ENCODE measurements at places on chromosomes 7 and 10.

- DNase-seq, result no peak
These were observed 172.3 kb upstream of the PPP2R2D start for GRCh38 chr10:131728286-131729228.

- no peak for DNase-seq
These were observed 691.8 kb downstream of the NXPH1 start for GRCh38 chr7:9125246-9125645.

DNA sequence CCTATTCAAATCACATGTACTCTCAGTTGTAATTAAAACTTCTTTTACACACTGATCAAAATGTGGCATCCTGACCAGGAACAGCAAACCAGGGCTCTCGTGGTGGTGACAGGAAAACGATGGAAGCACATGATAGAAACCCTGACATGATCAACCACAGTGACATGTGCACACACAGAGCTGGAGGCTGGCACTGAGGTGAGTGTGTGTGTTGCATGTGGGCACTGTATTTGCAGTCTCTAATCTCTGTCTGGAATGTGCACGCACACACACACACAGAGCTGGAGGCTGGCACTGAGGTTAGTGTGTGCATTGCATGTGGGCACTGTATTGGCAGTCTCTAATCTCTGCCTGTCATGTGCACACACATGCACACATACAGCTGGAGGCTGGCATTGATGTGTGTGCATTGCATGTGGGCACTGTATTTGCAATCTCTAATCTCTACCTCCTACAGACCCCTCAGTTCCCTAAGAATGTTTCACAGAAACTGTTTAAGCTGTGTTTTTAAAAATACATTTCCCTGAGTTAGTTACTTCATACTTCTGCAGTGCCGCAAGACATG is 406.9 kb downstream of the SFMBT2 start:
- no peak for DNase-seq

DNA sequence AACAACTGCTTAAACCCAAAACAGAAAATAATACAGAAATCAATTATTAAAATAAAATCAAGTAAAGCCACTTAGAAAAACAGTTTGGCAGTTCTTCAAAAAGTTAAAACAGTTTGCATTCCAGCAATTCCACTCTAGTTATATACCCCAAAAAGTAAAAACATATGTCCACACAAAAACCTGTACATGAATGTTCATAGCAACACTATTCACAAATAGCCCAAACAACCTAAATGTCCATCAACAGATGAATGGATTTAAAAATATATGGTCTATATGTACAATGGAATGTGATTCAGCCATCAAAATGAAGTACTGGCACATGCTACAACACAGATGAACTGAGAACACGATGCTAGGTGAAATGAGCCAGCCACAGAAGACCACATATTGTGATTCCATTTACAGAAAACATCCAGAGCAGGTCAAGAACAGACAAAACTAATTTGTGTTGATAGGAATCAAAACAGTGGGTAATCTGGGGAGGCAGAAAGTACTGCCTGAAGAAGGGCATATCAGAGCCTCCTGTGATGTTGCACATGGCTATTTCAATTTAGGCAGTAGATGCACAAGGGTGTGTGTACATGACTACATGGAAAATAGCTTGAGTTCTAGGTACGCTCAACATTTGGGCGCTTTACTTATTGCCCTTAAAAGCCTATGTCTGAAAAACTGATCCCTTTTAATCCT is 66.3 kb downstream of the CYTH3 start:
- DNase-seq, result peak; percentile 43

DNA sequence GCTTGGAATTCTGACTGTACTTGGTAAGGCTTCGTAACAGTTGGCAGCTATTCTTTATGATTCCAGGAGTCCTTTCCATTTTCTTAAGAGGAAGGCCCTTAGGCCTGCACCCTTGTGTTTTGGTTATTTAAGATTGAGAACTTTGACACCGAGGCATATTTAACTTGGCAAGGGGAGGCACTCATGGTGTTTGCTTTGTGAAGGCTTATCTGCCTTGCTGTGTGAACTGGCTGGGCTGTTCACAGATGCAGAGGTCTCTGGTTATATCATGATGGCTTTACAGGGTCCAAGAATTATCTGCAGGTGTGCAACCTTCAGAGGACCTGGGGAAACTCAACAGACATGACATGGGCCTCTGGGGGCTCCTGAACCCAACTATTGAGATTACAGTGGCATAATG is 833 bp upstream of the PNLIPRP1 start:
- no peak for DNase-seq

Measured in GM23248 (cell line).